ENCODE measurements at places on chromosomes 16 and 17.

GRCh38 chr16:82137822-82138167 lies 32.2 kb downstream of the MPHOSPH6 start:
- DNase-seq: no peak

DNA sequence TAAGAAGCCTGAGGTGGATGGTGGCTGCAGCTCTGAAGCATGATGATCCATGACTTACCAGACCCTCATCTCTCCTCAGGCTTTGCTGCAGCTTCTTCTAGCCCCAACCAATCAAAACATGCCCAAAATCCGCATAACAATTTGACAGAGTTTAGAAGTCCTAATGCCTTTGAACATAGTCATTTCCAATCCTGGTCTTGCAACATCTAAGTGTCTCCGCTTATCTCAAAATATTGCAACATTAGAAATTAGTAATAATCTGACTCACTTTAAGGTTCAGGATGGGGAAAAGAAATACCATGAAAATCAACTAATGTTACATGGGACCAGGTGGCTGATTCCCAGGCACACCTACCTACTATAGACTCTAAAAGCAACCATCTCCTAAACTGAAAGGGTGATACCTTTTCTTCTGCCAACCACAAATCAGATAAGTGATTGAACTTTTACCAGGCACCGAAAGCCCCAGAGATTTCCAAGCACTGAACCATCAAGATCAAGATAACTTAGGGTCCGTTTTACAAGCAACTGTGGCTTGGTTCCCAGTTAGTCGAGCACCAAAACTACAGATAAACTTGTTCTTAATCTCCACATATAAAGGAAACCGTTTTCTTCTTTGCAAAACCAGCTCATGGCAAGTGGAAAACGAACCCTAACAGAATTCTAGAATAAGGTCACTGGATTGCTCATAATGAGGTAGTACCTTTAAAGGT lies 14.0 kb downstream of the ERN1 start:
- DNase-seq: no peak

DNA sequence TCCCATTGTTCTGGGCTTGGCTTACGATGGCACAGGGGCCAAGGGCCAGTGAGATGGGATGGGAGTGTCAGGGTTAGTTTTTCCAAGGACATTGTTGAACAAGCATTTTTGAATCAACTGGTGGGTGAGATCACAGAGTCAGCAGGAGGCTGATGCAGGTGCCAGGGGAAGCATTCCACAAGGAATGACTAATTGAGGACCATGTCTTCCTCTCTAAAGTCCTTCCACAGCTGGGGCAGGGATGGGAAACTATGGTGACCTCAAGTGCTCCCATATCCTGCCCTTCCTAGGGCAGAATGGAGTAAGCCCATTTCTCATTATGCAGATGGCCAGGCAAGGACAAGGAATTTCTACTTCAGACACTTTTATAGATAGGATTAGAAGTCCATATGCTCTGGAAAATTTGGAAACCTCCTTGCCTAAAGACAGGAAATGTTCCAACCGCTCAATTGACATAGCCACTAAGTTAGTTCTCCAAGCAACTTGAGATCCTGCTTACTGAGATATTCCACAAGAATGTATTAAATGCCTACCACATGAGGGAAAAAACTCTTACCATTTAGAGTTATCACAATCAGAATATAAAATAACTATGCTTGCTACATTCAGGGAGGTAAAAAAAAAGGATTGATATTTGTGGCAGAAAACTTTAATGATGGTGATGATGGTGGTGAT lies 21.2 kb upstream of the ENGASE start:
- DNase-seq: no peak

GRCh38 chr16:52455549-52456277 lies 91.2 kb downstream of the TOX3 start:
- no peak for DNase-seq

DNA sequence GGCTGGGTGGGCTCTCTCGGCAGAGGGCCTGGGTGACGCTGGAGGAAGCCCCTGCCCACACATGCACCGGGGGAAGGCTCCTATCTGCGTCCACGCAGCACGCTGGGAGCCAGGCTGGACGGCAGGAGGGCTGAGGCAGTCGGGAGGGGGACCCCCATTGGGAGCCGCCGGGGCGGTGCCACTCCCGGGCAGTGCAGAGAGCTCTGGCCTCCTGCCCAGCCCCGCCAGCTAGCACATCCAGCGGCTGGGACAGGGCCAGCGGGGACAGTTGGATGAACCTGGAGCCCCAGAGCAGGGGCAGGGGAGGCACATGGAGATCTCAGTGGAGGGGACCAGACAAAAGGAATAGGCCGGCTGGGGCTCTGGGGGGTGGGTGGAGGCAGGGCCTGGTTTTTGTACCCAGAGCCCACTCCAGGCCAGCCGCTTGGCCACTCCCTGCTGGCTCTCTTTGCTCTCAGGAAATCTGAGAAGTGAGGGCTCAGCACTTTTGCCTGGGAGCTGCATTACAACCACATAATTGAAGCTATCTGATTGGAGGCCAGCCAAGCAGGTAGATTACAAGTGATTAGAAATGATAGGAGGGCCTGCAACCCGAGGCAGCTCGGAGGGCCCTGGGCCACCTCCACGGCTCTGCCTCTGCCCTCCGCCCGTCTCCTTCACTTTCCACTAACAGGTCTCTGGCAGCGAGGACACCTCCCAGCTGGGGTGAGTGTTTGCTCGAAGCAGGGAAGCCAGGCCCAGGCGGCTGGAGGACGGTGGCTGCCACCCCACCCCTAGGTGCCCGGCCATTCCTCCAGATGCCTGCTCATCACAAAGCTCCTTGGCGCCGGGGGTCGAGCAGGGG lies 40.1 kb downstream of the ENGASE start:
- peak; percentile 29 for DNase-seq

GRCh38 chr17:58183514-58183913 lies 9.0 kb upstream of the EPX start:
- no peak for DNase-seq

DNA sequence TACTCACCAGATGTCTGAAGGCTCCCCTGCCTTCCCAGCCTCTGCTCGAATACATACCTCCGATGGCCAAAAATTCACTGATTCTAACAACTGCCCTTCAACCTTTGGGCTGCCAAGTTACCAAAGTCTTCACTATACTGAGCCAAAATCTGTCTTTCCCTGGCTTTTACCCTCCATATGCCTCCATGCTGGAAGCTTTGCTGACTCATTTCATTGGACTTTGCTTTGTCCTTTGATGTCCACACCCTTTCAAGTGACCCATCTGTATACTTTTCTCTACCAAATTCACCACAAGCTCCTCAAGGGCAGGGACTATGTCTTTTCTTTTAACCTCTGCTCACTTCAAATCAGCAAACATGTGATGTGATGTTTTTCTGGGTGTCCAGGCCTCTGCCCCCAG lies 21.0 kb upstream of the MTMR4 start:
- DNase-seq: no peak

GRCh38 chr17:72517413-72518158 lies 396.8 kb downstream of the SOX9 start:
- DNase-seq: no peak

- peak; percentile 91 for DNase-seq
Observed at GRCh38 chr16:4344983-4345835, 5.9 kb downstream of the PAM16 start.

- DNase-seq: peak; percentile 99
Observed at GRCh38 chr16:75464122-75464918, at the start of gene TMEM170A. TSS of gene TMEM170A (minus strand) at chr16:75464689. CDS start at chr16:75464600, 89 bp downstream.

DNA sequence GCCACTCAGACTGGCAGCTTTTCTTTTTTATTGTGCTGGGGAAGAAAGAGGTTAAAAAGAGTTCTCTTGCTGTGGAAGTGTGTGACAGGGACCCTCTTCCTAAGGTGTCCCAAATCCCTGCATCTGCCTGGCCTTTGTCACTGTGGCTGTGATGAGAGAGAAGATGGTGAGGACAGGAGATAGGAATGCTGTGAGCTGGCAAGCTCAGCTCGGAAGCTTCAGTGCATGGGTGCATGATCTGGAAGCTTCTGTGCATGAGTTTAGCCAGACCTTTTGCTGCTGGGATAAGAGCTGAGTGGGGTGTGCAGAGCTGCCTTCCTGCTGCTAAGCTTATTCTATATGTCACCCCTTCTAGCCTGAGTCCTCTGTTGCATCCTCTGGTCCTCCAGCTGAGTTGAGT lies 103.3 kb upstream of the CACNG3 start:
- no peak for DNase-seq

DNA sequence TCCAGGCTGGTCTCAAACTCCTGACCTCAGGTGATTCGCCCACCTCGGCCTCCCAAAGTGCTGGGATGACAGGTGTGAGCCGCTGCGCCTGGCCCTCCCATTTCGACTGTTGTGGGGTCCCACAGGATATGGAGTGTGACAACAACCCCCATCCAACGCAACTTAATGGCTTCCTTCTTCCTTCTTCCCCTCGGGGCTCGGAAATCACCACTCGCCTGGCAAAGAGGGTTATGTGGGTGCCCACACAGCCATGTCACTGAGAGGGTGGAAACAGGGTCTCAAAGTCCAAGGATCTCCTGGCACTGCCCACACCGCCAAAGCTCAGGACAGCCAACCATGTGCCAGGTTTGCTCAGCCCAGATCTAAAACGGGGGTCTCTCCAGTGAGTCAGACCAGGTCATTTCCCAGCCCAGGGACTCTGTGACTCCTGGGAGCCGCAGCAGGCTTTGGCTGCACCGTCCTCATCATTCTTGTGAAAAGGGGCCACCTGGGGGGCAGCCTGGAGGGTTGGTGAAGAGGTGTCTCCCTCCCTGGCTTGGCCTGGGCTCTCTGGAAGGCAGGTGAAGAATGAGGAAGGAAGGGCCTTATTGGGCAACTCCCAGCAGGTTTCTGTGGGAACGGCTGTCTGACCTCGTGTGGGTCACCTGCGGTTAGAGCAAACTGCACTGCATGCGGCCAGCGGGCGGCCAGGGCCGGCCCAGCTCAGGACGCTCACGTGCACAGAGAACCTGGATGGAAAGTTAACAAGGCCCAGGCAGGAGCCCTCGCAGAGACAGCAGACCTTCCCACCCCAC lies 25.3 kb upstream of the LITAF start:
- no peak for DNase-seq

DNA sequence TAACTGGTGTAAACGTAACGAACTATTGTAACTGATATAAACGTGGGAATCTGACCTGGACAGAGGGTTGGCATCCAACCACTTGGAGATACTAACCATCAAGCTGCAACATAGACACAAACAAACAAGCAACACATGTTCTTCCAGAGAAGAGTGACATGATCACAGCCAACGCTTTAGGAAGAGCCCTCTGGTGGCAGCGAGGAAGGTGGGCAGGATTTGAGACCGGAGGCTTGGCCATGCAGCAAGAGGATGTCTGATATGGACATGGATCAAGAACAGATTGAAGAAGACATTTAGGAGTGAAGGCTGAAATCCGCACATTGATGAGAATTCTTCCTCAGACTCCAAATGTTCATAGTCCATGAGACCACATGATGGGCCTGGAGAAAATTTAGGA lies 40.3 kb upstream of the TNRC6A start:
- no peak for DNase-seq

DNA sequence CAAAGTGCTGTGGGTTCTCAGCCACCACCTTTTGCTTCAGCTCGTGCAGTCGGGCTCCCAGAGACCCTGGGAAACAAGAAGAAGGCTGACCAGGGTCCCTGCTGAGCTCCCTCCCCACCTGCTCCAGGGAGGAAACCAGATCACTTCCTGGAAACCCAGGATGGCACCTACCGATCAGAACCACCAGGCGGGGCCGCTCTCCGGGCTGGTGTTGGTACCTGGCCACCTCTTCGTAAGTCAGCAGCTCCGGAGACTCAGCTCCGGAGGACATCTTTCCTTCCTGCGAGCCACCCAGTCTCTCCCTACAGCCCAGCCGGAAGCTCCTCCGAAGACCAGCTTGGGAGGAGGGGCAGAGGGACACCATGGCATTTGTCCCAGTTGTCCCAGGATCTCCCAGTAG lies 18.9 kb downstream of the MPP3 start:
- no peak for DNase-seq

GRCh38 chr16:17939122-17939536 lies 397.4 kb downstream of the NPIPA8 start:
- DNase-seq: no peak

DNA sequence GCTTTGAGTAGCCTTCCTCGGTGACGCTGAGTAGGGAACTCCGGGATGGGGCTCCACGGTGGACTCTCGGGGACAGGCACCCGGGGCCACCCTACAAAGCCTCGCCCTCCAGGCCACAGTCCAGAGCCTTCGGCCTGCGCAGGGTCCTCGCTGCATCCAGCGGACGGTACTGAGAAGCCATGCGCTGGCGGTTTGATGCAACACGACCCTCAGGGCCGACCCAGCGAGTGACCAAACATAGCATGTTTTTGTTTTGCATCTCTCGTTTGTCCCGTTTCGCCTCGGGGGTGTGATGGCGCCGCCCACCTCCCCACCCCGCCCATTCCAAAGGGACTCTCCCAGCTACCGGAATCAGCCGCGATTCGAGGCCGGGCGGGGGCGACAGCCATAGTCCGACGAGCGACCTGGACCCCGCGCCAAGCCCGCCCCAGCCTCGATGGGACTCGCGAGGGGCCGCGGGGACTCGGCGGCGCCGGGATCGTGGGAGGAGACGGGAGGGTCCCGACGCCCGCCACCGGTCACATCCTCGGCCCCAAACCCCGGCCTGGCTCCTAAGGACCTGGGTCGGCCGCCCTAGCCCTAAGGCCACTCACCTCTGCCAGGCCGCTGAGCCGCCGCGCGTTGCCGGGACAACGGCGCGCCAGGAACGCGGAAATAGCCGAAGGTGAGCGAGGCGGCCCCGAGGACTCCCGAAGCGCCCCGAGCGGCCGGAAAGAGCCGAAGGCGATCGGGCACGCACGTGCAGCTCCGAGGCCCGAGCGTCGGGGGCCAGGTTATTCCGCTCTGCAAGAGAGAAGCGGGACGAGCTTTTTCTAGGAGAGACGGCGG lies 1.6 kb downstream of the IFT140 start:
- DNase-seq: peak; percentile 78

DNA sequence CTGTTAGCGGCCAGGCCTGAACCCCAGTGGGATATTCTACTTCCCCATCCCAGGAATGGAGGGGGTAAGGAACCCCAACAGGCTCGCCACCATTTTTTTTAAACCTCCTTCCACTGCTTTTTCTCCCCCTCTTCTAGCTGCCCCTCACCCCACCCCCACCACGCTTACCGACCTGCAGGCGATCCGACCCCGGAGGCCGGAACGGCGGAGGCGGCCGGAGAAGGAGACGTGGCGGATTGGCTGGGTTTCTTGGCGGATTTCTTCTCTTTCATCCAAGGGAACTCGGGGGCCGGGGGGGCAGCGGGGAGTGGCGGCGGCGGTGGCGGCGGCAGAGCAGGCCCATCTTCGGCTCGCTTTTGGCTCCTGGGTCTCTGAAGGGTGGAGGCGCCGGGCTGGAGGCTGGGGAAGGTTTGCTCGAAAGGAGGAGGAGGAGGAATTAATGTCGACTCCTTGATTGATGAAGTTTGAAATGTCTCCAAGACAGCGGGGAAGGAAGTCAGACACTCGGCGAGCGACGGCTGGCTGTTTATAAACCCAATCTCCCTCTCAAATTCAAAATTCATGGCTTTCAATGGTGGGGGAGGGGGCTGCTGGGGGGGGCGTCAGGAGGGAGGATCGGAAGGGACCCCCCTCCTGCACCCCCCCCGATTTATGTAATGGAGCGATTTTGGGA lies 424 bp downstream of the HOXB2 start:
- no peak for DNase-seq

- DNase-seq: no peak
Observed at GRCh38 chr17:81018044-81018802, 16.7 kb upstream of the BAIAP2 start.
